HT1080 (cell line): ENCODE measurements at places on chromosomes 5 and 9.

DNA sequence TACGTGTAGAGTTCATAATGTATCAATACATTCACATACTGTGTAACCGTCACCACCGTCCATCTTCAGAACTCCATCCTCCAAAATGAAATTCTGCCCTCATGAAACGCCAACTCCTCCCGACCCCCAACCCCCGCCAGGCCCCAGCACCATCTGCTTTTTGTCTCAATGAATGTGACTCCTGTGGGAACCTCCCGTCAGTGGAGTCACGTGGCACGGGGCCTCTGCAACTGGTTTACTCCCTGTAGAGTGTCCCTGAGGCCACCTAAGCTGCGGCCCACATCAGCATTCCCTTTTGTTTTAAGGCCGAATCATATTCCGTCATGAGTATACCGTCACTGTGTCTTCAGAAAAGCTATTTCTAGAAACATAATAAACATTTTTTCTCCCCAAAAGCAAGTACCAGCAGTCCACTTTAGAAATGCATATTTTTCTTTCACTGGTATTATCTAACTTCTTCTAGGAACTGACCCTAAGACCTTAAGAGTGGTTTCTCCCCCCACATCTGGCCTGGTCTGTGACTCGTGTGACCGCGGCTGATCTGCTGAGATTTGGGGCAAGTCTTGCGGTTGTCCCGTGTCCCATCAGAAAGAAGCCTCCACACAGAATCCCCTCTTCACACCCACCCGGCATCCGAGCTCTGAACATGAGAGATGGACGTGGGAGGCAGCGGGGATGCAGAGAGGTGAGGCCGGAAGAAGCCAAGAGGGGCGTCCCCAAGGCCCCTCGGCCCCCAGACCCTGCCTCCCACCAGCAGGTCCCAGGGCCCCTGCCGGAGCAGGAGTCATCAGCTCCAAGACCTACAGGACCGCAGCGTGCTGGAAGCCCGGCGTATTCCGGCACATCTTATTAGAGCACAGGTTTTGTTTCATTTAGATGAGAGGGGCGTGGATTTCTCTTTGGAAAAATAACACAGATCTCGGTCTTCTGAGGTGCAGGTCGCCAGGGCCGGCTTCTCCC, 38.3 kb downstream of the SLC6A3 start:
- DNase-seq, result no peak

DNA sequence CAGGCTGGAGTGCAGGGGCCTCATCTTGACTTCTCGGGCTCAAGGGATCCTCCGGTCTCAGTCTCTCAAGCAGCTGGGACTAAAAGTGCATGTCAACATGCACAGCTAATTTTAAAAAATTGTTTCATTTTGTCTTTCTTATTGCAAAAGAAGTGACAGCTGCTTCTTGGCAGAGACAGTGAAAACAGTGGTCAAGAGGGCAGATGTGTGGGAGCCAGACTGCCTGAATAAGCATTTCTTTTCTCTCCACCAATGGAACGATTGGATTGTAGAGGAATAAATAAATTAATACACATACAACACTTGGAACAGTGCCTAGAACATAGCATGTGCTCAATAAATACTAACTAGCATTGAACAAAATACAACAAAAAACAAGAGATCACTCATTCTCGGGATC, 27.4 kb upstream of the KIF4B start:
- DNase-seq, result no peak

DNA sequence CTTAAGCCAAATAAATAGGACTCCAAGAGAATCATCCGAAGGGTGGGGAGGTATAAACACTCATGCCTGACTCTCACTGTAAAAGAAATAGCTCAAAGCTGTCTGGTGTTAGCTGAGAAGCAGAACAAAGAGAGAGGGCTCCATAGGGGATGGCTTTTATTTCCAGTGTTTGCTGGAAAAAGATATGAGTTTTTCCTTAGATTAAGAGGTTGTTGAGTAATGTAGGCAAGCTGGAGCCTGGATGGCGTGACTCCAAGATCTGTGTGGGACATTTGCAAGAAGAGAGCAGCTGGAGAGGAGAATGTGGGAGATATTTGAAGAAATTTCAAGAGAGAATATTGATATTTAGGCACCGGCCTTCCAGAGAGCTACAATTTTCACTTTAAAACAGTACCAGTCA, 793.7 kb upstream of the RGMB start:
- DNase-seq, result no peak

DNA sequence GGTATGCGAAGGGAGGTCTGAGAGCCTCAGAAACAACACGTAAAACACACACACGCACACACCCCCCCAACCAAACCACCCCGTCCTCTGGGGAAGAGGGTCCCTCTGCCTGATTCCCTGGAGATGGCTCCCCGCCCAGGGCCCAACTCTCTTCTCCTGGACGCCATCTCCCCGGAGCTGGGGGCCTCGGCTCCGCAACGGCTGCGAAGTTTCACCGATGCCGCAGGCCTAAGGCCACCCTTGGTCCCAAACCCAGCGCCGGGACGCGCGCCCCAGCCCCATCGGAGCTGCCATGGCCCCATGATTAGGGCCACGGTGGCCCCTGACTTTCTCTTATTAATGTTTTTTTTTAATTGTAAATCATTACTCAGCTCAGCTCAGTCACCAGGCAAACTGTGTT, 181.4 kb upstream of the TBCA start:
- no peak for DNase-seq
